Central memory CD4-positive, alpha-beta T cell (primary cell): ENCODE measurements at places on chromosomes 2 and 18.

DNA sequence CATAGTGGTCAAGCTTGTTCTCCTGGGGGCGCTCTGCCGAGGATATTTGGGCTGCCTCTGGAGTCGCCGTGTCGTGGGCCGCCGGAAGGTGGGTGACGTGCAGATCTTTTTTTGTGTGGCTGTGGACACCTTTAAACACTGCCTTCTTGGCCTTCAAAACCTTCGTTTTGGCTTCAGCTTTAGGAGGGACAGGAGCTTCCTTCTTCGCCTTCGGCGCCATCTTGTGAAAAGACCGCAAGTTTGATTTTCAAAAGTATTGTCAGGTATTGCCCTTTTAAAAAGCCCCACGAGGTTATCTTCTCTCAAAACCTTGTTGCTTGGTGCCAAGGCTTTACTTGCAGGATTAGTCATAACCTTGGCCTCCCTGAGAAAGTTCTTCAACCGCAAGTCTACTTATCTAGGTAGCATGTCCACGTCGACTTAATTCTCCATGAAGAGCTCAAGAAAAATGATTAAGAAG is 20.8 kb downstream of the LAMA3 start:
- DNase-seq, result no peak

DNA sequence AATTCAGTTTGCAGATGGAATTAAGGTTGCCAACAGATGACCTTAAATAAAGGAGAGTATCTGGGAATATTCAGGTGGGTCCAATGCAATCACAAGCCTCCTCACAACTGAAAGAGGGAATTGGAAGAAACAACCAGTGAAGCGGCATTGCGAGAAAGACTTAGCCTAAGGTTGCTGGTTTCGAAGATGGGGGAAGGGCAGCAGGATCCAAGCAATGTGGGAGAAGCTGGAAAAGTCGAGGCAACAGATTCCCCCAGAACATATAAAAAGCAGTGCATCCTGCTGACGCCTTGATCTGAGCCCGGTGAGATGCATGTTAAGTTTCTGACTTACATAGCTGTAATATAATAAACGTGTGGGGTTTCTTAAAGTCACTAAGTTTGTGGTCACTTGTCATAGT is 162.5 kb downstream of the NDUFA10 start:
- no peak for DNase-seq

- no peak for DNase-seq
These were observed 244.5 kb upstream of the ID2 start for GRCh38 chr2:8437228-8437948.

DNA sequence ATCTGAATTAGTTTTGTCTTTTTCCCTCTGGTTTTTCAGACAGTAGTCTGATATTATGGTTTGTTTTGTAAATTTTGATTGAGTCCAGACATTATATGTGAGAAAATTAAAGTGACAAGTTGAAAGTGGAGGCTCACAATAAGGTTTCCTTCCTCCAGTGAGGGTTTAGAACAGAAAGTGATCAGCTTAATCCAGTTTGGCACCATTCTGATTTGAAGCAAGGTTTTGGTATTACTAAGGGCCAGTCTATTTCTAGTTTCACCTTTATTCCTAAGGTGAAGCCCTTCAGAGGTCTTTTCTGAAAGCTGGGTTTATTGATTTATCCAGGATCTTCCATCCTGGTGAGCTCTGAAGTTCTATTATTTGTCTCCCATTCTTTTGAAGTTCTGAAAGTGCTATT is 68.7 kb downstream of the CDC42EP3 start:
- no peak for DNase-seq

- no peak for DNase-seq
These were observed 295.2 kb downstream of the NBAS start for GRCh38 chr2:15265889-15266288.

GRCh38 chr2:68857855-68858456 is 13.2 kb downstream of the BMP10 start:
- DNase-seq, result no peak

- DNase-seq, result no peak
These were observed 279.2 kb upstream of the DCC start for GRCh38 chr18:52060607-52061304.

DNA sequence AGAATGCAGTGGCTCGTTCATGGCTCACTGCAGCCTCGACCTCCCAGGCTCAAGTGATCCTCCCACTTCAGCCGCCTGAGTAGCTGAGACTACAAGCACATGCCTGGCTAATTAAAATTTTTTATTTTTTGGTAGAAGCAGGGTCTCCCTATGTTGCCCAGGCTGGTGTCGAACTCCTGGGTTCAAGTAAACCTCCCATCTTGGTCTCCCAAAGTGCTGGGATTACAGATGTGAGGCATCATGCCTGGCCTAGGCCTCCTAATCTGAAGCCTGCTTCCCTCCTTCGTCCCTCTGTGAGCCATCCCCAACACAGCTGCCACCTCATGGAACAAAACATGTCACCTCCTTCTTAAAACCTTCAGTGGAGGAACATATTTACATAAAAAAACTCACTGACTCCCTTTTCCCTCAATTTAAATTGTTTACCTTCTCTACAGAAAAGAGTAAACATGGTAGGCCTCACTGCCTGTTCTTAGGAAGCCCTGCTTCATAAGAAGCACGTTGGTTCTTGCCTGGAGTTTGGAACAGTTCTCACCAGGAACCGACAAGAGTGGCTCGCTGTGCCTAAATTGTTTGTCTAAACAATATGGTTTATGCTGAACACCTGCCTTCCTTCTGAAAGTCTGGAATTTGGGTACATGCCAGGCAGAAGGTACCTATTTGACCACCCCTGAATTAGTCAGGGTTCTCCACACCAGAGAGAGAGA is 12.1 kb upstream of the RHOB start:
- DNase-seq, result no peak

GRCh38 chr18:47206945-47207637 is 30.9 kb upstream of the IER3IP1 start:
- DNase-seq, result no peak

GRCh38 chr2:166373951-166374350 is 1.8 kb downstream of the SCN9A start:
- no peak for DNase-seq

DNA sequence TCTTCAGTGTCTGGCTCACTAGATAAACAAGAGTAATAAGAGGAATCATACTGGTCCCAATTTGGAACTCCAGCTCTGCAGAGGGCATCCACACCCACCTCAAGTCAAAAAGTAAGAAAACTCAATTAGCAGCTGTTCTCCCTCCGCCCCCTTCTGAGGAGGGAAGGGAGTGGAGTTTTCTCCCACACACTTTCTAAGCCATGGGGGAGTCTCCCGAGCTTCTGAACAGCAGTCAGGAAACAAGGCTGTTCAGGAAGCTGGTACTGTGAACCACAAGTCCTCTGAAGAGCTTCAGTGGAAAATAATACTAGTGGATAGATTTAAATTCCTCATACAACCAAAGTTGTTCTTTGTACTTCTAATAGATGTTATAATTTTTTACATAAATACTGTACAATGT is 32.9 kb upstream of the SPTBN1 start:
- no peak for DNase-seq

DNA sequence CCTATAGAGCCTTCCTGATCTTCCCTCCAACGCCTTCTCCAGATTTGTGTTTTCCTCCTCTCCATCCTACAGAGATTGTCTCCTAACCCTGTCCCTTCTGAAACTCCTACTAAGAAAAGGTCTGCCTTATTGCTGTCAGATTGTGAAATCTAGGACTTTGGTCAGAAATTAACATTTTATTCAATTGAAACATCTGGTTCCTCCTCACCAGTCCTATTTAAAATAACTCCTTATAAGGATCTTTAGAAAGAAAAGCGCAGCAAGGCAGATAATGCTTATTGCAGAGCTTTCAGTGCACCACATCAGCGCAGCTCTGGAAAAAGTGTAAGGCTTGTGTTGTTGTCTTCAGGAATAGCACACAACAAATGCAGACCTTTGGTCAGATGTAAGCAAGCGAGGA is 477.8 kb upstream of the CHST9 start:
- no peak for DNase-seq

DNA sequence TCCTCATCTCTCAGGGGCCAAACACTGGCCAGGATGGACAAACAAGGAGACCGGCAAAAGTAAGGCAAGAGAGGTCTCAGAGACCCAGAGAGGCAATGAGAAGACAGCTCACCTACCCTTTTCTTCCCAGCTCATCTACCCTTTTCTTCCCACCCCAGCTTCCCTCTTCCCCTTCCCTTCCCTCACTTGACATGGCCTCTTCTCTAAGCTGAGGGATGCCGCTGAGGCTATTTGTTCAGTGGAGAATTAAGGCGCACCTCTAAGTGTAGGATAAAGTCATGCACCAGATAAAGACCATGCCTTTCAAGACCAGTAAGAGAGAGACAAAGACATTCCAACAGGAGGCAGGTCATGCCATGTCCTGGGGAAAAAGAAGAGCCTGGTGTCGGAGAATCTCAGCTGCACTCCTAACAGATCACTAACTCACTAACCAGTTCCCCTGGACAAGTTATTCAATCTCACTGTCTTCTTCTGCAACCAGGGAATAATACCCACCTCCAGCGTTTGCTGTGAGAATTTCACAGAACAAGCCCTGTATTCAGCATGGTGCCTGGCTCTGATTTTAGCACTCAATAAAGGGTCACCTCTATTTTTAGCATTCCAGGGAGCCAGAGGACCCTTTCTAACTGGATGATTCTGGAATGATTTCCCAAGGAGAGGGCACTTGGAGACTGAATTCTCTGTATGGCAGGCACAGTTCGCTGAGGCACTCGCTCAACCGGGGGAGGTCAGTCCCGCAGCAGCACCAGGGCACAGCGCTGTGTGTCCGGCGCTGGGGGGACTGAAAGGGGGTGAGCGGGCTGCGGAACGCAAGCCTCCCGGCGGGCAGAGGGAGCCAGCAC is 3.0 kb upstream of the FOSL2 start:
- no peak for DNase-seq

GRCh38 chr2:228987441-228988155 is 283.5 kb downstream of the PID1 start:
- no peak for DNase-seq

GRCh38 chr2:225602205-225602604 is 202.7 kb downstream of the NYAP2 start:
- no peak for DNase-seq

DNA sequence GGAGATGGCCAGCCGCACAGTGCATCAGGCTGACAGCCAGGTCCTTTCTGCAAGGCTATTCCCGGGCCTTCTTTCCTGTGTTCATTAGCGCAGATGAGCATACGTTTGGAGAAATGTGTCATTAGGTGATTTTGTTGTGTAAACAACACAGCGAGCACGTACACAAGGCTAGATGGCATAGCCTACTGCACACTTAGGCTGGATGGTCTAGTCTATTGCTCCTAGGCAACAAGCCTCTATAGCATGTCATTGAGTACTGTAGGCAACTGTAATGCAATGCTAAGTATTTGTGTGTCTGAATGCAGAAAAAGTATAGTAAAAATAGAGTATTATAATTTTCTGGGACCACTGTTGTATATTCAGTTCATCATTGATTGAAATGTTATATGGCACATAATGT is 50.9 kb upstream of the PHLPP1 start:
- DNase-seq, result no peak

- no peak for DNase-seq
These were observed 221.1 kb downstream of the ANAPC1 start for GRCh38 chr2:111662771-111663470.

- DNase-seq, result no peak
These were observed 280.2 kb upstream of the SOX11 start for GRCh38 chr2:5412001-5412400.

GRCh38 chr2:88683160-88684021 is 8.1 kb upstream of the RPIA start:
- no peak for DNase-seq

DNA sequence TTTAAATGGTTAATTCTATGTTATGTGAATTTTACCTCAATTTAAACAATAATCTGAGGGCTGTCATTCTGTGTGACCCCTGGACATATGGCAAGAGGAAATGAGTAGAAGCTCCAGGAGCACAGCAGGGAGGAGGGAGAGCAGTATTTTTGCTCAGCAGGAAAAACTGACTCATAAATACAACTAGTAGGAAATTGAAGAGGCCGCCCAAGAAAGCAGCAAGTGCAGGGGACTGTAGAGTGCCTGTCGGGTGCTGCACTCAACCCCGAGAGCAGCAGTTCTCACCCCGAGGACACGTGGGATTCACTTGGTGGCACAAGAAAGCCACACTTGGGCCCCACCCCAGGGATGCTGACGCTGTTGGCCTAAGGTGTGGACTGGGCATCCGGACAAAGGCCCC is 60.8 kb downstream of the NPAS2 start:
- DNase-seq, result no peak

GRCh38 chr2:13607139-13607538 is 890.4 kb downstream of the TRIB2 start:
- DNase-seq, result no peak

DNA sequence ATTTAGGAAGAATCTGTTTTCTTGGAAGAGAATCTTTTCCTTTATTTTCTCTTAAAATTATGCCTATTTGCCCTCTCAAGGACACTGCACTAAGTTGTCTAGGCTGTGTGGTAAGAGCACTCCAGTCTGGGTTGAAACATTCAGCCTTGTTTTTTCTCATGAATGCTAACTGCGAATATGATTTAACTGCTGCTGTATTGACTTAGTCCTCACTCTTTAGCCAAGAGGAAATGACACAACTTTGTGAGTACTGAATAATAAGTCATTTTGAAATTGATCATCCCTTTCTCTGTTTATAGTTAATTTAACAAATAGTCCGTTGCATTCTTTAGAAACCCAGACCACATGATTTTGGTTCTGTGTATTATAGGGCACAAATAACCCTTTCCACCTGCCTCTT is 4.5 kb upstream of the RND3 start:
- no peak for DNase-seq

GRCh38 chr2:17373041-17373440 is 145.2 kb downstream of the RAD51AP2 start:
- no peak for DNase-seq

- no peak for DNase-seq
These were observed 655 bp downstream of the RND3 start for GRCh38 chr2:150486539-150487484.

DNA sequence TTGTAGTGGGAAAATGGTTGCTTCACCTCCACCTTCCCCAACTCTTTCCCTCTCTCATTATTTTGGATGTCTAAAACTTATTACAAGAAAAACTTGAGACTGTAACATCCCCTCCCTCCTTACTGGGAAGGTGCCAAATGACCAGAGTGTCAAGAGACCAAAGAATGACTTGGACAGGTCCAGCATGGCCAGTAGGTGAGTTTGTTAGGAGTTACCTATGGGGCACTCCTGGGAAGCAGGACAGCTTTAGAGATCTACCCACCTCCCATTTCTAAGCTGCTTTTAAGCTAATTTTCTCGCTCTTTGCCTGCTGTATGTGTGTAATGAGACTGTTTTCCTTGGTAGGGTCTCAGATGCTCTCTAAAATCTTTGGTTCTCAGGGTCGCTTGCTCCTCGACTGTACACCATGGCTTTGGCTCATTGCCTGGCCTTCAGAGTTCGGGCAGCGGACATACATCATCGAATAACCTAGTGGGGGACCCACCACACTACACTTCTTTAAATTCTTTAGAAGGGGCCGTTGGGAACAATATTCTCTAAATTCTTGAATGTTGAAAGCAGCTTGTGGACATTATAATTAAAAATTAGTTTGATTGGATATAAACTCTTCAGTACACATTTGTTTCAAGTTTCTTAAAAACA is 45.2 kb downstream of the SLC30A6 start:
- DNase-seq, result no peak

DNA sequence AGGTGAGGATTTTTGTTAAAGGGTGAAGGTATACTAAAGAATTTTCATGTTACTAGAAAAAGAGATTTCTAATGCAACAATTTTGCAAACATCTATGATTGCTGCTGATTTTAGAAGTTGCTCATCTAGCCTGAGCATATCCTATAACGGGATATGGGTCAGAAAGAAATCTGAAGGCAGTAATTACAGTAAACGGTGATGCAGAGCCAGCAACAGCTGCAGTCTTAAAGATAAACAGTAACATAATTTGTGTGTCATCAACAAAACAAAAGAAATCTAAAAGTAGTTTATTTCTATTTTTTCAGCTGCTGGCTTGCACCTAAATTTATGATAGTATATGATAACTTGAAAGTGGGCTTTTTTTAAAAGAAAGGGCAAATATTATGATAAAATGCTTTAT is 215.7 kb downstream of the SLC4A10 start:
- DNase-seq, result no peak
